DMS 273 treated with DMSO at 0.1 percent for 48 hours (cell line): ENCODE measurements at places on chromosomes 1 and 21.
A peak's percentile ranks its signal among the peaks of the same experiment; 100 is the strongest.

DNA sequence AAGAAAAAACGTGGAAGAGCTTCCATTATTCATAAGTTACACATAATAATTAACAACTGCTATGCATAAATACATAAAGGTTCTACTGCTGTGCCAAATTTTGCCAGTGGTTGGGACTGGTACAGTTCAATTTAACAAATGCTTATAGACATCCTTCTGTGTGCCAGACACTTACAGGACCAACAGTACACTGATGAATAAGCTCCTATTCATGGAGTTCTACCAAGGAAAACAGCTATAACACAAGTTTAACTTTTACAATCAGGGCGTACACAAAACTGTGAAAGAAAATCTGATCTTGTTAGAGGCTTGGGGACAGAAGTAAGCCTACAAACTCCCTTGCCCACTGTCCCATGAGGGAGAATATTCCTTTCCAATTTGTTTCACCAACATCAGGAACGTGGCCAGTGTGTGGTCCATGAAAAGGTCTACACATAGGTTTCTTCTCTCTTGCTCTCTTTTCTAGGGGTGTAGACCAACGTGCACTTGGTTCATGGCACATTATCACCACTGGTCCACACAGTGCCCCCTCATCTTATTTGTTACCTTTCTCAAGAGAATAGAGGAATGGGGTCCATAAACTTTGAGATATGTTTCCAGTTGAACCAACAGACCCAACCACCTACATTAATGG lies 10.1 kb downstream of the NRIP1 start:
- no peak for DNase-seq

DNA sequence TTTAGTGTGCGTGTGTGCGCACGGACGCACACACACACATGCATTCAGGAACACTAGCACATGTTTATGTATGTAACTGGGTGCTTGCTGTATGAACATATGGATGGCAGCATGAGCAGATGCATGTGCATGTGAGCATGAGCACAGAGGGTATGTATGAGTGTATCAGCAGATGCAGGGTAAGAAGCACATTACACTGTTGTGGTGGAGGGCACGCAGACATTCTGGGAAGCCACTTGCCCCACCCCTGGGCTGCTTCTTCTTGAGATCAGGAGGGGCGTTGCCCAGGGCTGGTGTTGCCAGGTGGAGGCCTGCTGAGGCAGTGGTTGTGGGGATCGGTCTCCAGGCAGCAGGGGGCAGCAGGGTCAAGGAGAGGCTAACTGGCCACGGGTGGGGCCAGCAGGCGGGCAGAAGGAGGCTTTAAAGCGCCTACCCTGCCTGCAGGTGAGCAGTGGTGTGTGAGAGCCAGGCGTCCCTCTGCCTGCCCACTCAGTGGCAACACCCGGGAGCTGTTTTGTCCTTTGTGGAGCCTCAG lies 3.9 kb upstream of the P3R3URF start:
- DNase-seq = peak; percentile 53

GRCh38 chr1:44808938-44809917 lies 905 bp downstream of the BTBD19 start:
- no peak for DNase-seq

DNA sequence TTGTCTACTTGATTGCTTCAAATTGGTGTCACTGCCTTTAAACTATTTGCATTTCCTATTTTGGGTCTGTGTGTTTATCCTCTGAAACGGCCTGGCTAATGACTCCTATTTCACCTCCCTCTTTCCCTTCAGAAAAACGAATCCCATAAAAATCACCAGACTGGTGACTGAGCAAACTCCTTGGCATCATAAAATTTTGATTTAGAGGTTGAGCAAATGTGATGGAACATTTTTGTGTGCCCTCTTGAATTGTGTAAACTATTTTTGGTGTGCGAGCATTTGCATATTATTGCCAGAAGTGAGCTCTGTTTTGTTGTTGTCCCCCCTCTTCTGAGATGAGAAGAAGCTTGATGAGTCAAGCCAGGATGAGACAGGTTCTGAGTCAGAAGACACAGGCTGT lies 316.1 kb downstream of the AJAP1 start:
- no peak for DNase-seq

DNA sequence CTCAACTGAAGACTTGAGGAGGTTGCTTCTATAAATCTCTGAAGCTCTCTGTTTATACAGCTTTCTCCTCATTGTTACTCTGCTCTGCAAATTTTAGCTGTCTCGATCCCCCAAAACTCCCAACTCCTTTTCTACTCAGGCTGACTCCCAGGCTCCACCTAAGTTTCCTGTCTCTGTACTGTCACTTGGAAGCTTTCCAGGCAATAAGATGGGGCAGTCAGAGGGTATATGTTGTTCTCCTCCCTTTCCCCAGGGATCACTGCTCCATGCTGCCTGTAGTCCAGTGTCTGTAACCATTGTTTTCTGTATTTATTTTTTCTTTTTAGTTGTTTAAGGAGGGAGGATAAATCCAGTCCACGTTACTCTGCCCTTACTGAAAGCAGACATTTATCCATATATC lies 13.4 kb downstream of the TSNAX start:
- no peak for DNase-seq

DNA sequence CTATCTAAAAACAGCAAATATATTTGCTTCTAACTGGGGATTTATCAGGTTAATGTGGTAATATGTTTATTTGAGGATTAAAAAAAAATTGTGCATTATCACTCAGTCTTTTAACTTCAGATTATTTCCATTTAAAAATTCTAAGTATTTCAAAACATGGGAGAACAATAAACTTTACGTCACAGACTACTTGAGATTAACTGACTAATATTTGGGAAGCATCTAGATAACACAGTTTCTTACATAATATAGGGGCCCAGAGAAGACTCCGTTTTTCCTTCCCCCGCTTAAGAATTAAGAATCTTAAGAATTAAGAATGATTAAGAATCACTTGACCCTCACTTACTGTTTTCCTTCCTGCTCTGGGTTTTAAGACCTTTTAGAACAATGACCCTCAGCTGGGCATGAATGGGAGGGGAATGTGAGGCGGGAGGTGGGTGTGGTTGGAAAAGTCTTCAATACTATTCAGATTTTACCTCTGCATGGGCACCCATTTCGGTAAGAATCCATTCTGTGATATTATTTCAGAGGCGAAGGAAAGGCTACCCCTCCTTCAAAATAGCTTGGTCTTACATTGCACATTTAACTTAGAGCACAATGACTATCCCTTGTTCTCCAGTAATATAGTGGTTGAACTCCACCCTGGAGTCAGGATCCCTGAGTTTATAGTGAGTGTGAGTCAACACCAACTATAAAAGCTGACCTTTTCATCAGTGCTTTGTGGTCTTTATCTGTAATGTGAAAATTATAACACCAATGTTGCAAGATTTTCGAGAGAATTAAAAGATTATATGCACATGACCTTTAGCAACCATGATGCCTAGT lies 821.3 kb downstream of the USP25 start:
- DNase-seq = no peak

DNA sequence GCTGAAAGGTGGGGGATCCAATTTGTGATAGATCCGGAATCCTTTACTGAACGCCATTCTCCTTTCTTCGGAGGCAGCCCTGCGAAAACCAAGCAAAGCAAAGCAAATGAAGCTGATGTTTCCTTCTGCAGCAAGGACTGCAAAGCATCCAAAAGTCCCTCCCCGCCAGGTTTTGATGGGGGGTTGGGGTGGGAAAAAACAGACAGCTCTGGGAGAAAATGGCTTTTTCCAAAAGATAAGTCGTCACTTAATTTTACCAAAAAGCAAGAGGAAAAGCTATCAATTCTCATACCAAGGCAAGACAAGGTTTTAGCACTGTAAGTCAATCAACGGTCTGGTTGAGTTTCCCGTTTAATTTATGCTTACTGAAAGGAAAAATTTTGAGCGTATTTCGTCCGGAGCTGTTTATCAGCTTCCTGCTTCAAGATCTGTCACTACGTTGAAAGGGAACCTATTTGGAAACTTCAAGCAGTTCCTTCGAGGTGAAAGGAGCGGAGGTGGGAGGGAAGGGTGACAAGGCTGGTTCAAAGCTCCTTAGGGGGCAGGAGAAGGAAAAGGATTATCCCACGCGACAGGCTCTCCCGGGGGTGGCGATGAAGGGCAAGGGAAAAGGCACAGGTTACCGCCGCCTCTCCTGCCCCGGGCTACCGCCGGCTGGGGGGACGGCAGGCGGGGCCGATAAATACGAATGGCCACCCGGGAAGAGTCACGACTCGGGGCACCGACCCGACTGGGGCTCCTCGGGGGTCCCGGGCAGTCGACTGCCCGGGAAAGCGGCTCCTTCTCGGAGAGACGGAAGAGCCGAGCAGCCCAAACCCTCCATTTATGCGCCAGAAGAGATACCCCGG lies 750 bp downstream of the SYNJ1 start:
- DNase-seq = no peak

GRCh38 chr1:221886743-221887414 lies 145.0 kb upstream of the DUSP10 start:
- DNase-seq = peak; percentile 32

- no peak for DNase-seq
These were observed 30.1 kb downstream of the RHOU start for GRCh38 chr1:228765168-228765946.

DNA sequence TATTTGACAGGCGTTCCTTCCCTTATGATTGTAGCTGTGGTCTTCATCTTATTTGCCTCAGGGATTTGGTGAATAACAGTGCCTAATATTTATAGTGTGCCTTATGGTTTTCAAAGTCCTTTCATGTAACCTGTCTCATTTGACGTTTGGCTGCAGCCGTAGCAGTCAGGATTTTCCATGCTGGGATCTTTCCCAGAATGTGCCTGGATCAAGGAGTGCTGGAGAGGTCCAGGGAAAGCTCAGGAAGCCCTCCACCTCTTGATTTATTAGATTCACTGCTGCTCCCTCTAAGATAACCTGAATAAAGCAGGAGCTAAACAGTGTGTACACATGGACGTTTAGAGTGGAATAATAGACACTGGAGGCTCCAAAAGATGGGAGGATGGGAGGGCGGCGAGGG lies 5.2 kb downstream of the C1orf21 start:
- DNase-seq = no peak

DNA sequence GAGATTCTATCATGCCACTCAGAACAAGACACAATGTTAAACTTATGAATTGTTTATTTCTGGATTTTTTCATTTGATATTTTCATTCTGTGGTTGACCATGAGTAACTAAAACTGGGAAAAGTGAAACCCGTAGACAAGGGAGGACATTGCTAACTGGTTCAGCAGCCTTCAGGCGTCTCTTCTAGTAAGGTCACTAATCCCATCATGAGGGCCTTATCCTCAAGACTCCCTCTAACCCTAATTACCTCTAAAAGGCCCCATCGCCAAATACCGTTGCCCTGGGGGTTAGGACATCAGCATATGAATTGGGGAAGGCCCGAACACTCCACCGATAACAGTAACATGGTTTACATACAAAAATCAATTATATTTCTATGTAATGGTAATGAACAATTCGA lies 247.6 kb downstream of the TM2D1 start:
- no peak for DNase-seq

DNA sequence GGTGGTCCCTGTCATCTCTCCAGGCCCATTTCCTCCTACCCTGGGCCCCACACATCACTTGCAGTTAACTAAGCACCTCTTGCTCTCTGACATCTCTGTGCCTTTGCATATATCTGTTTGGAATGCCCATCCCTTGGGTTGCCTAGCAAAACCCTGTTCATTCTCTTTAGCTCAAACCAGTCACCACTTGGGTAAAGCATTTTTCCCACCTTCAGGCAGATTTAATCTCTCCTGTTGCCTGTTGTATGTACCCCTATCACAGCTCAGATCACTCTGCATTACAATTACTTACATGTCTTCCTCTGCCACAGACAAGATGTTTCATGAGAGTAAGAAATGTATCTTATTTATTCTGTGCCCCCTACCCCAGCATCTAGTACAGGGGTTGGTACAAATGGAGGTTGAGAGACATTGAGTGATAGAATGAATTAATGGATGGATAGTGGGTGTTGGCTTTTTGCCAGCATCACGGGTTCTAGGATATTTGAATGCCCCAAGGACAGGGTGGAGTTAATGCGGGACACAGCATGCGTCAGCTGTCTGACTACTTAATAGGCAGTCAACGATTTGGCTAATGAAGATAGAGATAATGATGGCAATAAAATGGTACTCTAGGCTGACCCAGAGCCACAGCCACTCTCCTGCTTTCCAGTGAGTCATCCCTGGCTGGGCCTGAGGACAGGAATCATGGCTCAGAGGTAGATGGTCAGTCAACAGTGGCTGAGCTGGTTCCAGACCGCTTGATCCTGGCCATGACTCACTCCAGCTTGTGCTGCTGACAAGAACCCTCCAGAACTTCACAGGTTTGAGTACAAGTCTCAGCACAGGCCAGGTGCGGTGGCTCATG lies 6.5 kb downstream of the NR0B2 start:
- DNase-seq = no peak

DNA sequence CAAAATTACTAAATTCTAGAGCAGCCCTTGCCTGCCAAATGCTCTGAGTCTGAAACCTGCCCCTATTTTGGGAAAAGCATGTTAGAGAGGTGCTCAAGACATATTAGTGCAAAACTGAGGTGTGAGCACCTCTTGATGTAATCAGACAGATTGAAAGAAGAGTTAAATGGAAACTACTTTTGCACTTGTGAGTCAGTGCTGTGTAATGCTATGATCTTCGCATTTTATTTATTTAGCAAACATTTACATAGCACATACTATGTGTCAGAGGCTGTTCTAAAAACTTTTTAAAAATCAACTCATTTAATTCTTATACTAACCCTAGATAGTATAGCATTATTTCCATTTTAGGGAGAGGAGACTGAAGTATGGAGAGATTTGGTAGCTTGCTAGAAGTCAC lies 138.1 kb downstream of the ELAVL4 start:
- DNase-seq = no peak

DNA sequence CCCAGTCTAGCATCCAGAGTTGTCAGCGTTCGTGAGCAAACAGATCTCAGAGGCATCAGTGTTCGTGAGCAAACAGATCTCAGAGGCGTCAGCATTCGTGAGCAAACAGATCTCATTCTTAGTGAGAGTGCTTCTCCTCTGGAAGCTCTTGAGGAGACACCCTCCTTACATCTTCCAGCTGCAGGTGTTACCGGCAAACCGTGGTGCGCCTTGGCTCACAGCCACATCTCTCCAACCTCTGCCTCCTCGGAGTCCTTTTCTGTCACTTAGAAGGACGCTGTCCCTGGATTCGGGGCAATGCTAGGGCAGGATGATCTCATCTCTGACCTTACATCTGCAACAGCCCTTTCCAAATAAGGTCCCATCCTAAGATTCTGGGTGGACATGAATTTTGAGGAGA lies 14.6 kb upstream of the UMODL1 start:
- no peak for DNase-seq

DNA sequence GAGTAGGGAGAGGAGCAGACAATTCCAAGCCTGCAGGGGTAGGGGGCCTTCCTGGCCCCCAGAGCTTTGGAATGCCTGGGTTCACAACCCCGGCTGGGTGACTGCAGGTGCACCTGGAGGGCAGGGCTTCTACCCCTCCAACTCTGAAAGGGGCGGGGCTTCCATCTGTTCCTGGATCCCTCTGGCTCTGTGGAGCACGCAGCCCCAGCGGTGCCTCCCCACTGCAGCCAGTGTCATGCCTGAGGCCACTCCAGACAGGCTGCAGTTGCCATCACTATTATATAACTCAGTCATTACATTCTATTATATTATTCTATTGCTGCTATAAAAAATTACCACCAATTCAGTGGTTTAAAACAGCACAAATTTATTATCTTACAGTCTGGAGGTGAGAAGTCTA lies 12.5 kb upstream of the FNBP1L start:
- DNase-seq = no peak

GRCh38 chr1:49106445-49106844 lies 329.8 kb upstream of the BEND5 start:
- DNase-seq = no peak

GRCh38 chr1:228552596-228553176 lies 65.5 kb downstream of the RNF187 start:
- DNase-seq = no peak
